ENCODE measurements at places on chromosomes 7 and 10.
A peak's percentile ranks its signal among the peaks of the same experiment; 100 is the strongest.

DNA sequence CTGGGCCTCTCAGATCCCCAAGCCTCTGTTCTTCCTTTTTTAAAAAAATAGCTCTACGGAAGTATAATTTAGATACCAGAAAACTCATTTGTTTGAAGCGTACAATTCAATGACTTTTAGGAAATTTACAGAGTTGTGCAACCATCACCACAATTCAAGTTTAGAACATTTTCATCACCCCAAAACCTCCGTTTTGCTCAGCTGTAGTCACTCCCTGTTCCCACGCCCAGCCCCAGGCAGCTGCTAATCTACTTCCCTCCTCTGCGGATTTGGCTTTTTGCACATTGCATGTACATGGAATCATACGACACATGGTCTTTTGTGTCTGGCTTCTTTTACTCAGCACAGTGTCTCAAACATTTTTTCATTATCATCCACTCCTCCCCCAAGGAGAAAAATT, 229.2 kb downstream of the TCF7L2 start:
- no peak for DNase-seq

GRCh38 chr7:133854739-133855138, 272.4 kb upstream of the LRGUK start:
- no peak for DNase-seq

DNA sequence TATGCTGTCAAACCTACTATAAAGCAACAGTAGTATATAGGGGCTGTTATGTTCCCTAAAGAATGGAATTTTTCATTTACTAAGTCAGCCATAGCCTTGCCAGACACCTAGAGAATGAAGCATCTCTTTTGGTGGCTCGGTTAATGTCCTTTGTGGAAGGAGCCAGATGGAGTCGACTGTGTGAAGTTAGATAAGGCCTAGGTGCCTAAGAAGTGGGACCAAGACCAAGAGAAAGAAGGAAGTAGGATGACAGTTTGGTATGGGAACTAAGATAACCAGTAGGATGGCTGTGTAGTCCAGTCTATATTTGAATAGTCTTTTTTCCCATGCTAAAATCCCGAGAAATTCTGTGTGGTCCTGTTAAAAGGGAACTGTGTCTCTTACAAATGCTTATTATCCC, 62.2 kb downstream of the REEP3 start:
- DNase-seq = no peak

GRCh38 chr7:45000093-45001032, at the start of gene CCM2:
TSS of gene CCM2 (plus strand) at chr7:45000201. CDS start at chr7:45000334, 133 bp downstream.
- DNase-seq = peak; percentile 92

- no peak for DNase-seq
These were observed 75.9 kb downstream of the SVOPL start for GRCh38 chr7:138625084-138625848.

- DNase-seq = peak; percentile 28
These were observed 52.0 kb downstream of the KIF5B start for GRCh38 chr10:32004161-32004591.

DNA sequence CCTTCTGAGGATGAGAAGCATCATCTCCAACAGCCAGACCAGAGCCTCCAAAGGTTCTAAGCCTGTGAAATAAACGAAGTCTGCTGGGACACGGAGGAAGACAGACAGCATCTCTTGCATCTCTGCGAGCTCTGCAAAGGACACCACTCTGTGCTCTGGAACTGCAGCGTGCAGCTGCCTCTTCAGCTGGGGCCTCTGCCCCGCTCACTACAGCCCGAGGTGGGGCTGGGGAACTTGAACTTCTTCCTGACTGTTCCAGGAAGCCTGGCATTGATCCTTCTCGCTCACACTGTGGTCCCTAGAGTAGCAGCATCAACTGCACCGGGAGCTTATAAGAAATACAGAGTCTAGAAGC, 163.3 kb downstream of the USP6NL start:
- no peak for DNase-seq

DNA sequence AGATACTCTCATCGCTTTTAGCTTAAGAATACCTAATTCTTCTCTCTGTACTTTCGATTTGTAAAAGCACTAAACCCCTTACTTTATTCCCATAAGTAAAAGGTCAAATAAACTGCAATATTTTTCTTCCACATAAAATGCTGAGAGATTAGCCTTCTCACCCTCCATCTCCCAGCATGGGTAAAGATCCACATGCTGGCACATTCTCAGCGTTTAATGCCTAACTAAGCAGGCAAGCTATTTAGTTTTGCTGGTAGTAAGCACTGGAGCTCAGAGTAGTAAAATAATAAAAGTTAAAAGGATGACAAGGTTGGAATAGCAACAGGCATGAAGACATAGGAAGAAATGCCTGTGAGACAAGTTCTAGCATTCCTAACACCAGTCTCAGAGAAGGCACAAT, 65.9 kb upstream of the NEBL start:
- no peak for DNase-seq

GRCh38 chr10:470339-471003, 219.0 kb downstream of the DIP2C start:
- DNase-seq = no peak

- DNase-seq = no peak
These were observed 28.2 kb downstream of the SGPL1 start for GRCh38 chr10:70843776-70844489.

GRCh38 chr10:86819567-86819966, 63.1 kb downstream of the BMPR1A start:
- no peak for DNase-seq

- no peak for DNase-seq
These were observed 7.2 kb downstream of the WAC start for GRCh38 chr10:28540145-28540544.

DNA sequence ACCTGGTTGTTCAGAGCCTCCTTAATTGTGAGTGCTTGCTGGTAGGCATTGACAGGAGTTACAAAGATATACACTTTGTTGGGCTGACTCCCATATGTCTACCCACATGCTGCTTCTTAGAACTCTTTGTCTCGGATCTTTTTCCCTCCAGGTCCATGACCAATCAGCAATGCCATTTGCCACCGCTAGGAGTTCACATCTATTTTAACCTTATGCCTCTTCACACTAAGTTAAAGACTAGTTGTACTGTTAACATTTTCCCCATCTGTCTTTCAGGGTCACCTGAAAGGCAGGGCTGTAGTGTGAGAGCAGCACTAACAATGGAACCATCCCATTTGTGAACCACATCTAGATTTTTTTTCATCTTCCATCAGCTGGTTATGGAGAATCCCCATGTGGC, 226.7 kb upstream of the NPY start:
- no peak for DNase-seq

GRCh38 chr7:28298870-28299518, 113.3 kb upstream of the CREB5 start:
- peak; percentile 66 for DNase-seq

- DNase-seq = no peak
These were observed 37.3 kb upstream of the EXOC6 start for GRCh38 chr10:92810934-92811532.

DNA sequence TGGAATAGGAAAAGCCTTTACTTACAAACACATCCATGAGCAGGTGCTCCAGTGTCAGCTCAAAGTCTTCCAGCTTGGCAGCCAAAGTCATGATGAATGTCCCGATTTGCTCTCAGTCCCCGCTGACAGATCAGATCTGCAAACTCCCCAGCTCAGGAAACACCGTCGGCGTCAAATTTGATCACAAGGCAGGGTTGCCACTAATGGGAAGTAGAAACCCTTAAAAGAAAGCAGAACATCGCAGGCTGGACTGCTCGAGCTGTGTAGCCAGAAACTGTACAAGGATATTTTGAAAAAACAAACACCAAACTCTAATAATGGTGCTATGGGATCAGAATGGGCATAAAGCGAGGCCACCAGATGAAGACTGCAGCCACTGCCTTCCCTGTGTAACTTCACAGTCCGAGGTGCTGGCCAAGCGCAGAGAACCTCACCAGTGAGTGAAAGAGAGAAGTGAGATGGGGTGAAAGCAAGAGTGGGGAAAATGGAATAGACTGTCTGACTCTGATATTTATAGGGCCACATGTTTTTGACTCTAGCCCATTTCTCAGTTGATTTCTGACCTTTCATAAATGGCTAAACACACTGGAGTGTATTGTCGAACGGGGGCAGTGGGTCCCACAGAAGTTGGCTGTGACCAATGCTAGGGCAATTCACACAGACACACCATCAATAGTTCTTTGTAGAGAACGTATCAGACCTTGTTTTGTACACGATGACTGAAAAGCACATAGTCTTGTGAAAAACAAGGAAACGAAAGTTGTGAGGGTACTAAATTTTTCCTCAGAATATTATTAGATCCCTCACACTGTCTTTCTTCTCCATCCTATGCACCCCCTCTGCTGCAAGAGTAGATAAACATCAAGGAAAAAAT, 306.2 kb downstream of the FRMD4A start:
- no peak for DNase-seq

DNA sequence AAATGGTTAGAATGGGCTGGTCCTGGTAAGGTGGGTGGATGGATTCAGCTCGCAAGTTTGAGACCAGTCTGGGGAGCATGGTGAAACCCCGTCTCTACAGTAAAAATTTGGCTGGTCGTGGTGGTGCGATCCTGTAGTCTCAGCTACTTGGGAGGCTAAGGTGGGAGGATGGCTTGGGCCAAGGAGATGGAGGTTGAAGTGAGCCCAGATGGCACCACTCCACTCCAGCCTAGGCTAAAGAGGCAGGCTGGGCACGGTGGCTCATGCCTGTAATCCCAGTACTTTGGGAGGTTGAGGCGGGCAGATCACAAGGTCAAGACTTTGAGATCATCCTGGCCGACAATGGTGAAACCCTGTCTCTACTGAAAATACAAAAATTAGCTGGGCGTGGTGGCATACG, 15.3 kb downstream of the IFT22 start:
- no peak for DNase-seq

- peak; percentile 28 for DNase-seq
These were observed 746 bp downstream of the ARL5B start for GRCh38 chr10:18659819-18660535.

GRCh38 chr7:55065511-55066229, 46.9 kb downstream of the EGFR start:
- peak; percentile 42 for DNase-seq

GRCh38 chr7:129134356-129134987, 10.0 kb upstream of the TSPAN33 start:
- DNase-seq = no peak

DNA sequence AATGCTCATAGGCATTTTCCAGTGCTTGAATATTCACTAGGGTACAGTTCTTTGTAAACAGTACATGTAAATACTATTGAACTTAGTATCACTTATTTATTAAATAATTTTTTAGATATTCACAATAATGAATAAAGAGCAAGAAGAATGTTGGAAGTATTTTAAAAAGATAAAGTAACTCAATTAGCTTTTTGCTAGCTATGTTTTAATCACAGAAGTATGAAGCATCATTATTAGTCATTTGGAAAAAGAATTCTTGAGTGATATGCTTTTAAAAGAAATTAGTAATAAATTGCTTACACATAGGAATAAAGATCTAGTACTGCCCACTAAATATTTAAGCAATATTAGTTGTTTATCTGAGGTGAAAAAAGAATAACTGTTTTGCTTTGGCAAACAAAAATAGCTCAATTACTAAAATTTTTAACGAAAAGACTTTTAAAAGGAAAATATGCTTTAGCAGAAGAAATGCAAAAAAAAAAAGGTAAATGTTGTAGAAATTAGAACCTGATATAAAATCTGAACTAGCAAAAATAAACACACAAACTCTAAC, 66.5 kb downstream of the SGMS1 start:
- no peak for DNase-seq

- DNase-seq = peak; percentile 15
These were observed 11.5 kb downstream of the IKZF1 start for GRCh38 chr7:50315739-50316671.

DNA sequence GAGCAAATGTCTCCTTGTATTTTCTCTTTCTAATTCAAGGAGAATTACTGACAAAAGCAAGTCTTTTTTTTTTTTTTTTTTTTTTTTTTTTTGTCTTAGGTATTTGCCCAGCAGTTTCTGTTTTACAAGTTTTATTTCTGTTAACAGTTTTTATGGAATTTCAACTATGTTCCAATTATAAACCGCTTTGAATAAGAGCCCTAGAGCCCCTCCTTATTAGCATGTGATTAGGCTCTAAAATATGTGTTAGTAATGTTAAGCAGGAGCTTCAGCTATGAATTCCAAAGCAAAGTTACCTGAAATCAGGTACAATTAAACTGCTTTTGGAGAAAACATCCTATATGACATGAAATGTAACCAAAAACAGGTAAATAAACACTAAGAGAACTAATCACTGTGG, 997.0 kb upstream of the POT1 start:
- DNase-seq = no peak

- DNase-seq = no peak
These were observed 718 bp upstream of the BPGM start for GRCh38 chr7:134645935-134646334.

DNA sequence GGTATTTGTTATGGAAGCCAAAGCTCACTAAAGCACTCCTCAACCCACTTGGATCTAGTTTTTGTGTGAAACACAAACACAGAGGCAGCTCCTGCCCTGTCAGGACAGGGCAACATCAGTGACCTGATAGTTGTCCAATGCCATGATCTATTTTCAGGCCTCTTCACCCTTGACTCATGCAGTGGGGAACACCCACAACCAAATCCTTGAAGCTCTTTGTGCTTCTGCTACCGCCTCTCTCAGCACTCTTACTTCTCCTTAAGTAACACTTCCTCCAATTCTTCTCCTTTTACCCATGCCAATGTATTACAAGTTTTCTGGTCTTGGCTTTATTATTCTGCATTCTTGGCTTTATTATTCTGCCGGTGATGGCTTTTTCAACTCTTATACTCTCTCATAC, 425.3 kb downstream of the INHBA start:
- no peak for DNase-seq

- peak; percentile 28 for DNase-seq
These were observed 361.0 kb downstream of the PHTF2 start for GRCh38 chr7:78159545-78159944.

DNA sequence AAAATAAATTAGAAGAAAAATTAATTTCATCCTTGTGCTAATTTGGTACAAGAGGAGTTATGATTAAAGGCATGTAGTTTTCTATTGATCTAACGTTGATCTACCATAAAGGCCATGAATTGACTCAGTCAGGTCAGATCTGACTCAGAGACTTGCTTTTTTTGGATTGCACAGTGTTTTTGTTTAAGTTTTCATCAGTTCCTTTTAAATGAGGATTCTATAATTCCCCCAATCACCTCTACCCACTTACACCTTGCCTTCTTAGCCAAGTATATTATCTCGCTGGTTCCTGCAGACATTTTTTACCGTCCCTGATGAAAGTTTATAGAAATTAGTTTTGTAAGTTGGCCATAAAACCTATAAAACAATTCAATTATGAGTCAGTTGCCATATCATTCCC, 132.4 kb upstream of the PALS2 start:
- no peak for DNase-seq
